ENCODE measurements at places on chromosomes 7 and 10.

- DNase-seq = no peak
These were observed 186.9 kb downstream of the SND1 start for GRCh38 chr7:127838816-127839415.

- no peak for DNase-seq
These were observed 682.7 kb upstream of the IGFBP3 start for GRCh38 chr7:46603780-46604179.

DNA sequence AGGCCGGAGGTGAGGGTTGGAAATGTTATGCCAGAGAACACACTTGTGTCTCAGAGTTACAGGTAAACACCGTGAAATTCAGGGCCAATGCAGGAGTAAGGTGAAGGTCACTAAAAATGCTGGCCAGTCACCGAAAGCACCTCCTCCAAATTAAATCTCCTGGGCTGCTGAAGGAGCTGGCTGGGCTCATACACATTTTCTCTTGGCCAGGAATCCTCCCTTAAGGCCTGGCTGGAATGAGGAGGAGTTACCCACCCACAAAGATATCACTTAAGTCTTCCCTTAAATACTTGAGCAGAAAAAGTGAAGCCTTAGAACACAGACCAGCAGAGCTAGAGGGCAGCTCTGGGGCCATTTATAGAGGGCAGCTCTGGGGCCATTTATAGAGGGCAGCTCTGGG lies 46.3 kb downstream of the HTRA1 start:
- DNase-seq = no peak

DNA sequence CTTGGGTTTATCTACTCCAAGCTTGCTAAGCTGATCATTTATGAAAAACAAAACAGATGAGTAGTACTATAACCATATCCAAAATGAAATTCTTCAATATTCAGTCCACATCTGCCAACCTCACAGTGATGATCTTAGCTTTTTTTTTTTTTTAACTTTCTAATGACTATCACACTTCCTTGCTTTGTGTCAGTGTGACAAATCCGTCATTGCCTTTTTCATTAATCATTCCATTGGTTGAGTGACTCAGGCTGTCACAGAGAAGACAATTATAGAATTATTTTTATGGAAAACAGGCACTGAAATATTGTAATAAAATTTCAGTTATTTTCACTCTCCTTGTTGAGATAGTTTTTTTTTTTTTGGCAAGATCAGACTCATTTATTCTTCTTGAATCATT lies 70.7 kb downstream of the CPVL start:
- DNase-seq = no peak

GRCh38 chr10:73886085-73886529 lies 11.8 kb upstream of the CAMK2G start:
- peak; percentile 57 for DNase-seq

DNA sequence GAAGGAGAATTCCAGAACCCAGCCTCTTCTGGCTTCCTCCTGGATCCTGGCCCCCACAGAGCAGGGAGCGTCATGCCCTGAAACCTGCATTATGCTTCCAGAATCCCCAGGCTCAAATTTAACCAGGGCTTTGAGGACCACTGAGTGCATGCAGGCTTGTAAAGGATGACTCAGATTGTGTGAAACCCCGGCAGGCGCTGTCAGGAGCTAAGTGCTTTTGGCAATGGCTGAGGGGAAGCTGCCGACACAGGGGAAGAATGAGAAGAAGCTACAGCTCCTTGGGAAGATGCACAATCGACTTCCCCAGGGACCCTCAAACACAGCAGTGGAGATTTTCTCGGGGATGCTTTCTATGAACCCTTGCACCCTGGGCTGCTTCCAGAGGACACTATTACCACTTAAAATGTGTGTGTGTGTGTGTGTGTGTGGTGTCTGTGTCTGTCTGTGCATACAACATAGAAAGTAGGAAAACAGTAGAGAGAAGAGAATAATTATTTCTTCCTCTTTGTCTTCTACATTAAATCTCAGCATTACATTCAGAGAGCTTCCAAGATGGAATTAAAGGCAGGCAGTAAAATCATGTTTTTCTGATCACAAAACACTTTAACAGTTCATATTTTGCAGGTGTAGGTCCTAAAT lies 183.5 kb upstream of the INHBA start:
- no peak for DNase-seq

GRCh38 chr10:119480667-119481066 lies 61.9 kb downstream of the RGS10 start:
- DNase-seq = no peak

DNA sequence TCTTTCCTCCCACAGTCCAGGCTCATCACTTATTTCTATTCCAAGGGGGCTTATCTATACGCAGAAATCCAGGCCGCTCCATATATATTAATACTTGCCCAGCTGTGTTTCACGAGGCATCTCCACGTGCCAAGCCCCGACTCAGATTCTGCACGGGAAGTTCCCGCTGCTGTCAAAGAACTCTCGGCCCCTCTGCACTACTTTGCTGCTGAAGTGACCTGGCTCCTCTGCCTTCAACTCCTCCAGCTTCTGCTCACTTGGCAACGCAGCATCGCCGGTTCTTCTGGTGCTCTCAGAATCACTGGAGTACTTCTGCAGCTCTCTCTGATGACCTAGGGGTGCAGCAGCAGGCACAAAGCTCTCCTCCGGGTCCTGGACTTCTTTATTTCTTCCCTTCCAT lies 9.7 kb upstream of the CHST12 start:
- DNase-seq = no peak

GRCh38 chr10:86200269-86200668 lies 166.3 kb downstream of the GRID1 start:
- DNase-seq = no peak

DNA sequence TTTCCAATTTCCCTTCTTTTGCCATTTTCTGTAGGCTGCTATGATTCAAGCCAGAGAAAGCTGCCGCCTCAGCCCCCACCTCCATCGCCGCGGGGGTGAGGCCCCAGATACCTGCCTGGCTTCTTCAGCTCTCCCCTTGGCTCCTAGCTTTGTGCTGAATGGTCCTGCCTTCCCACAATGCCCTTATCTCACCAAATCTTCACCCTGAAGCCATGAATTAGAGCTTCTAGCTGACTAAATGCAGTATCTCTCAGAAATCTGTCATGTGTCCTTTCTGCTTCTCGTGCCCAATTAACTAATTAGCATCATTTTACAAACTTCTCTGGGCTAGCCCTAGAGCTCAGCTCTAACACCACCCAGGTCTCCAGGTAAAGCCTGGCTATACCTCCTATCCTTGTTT lies 32.2 kb upstream of the GPNMB start:
- DNase-seq = no peak

All from activated T-cell treated with anti-CD3 and anti-CD28 coated beads for 1 hour (primary cell).